ENCODE measurements at places on chromosomes 4 and X. TPM values are rescaled to one million over a fixed set of nuclear protein-coding genes. Genes with fewer than 3 reads are reported as not detected.

DNA sequence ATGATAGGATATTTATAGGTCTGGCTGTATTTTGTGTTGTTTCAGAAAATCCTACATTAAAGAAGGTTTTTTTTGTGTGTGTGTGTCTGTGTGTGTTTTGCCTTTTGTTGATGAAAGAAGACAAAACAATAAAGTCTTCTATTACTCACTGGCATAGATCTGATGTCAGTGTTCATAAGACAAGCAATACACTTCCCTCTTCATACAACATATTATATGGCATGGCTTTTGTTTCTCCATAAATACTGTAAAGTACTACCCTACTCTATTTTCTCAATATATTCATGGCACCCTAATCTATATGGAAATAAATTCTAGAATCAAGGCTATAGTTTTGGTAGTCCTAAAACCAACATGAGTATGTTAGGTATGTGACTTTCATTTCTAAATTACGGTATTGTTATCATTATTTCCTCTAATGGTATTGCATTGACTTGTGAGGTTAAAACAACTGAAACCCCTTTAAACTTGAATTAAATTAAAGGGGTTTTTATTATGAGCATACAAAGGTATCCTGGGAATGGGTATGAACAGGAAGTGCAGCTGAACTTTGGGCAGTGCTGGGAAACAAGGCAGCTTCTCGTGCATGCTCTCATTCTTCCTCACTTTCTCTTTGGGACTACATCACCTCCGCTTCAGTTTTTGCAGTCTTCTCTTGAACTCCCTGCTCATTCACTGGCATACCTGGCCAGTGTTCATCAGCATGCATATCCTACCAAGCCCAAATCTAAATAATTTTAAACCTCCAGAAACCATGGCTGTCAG is 70.5 kb upstream of the PRSS48 start:
- H3K27me3 ChIP-seq, result no peaks in the 10 kb centered on the region
- no peaks in the 10 kb centered on the region for H3K4me1 ChIP-seq
- H3K36me3 ChIP-seq, result no peaks in the 10 kb centered on the region

DNA sequence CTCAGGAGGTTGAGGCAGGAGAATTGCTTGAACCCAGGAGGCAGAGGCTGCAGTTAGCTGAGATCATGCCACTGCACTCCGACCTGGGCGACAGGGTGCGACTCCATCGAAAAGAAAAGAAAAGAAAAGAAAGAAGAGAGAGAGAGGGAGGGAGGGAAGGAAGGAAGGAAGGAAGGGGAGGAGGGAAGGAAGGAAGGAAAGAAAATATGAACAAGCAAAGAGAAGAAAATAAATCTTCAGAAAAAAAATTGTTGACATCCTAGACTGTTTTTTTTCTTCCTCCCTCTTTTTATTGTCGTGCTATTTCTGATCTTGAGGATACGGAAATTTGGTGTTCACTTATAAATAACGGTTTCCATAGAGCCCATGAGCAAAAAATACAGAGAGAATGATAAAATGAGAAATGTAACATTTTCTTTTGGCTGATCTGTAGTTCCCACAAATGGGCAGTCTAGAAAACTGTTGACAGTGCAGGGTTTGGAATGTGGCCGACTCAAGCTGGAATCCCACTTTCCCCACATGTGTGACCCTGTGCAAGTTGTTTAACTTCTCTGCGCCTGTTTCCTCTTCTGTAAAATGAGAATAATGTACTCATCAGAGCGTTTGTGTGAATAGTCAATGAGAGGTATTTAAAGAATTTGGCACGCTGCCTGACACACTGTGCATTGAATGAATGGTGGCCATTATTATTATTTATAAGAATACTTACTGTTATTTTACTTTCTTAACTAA is 19.4 kb downstream of the SORBS2 start:
- no peak overlapping the region for H3K4me3 ChIP-seq
- H3K4me1 ChIP-seq, result peaks cover 16% of the 10 kb centered on the region
- no peaks in the 10 kb centered on the region for H3K27me3 ChIP-seq
- no peaks in the 10 kb centered on the region for H3K36me3 ChIP-seq
- H3K27ac ChIP-seq, result peak overlapping the region; percentile 49

DNA sequence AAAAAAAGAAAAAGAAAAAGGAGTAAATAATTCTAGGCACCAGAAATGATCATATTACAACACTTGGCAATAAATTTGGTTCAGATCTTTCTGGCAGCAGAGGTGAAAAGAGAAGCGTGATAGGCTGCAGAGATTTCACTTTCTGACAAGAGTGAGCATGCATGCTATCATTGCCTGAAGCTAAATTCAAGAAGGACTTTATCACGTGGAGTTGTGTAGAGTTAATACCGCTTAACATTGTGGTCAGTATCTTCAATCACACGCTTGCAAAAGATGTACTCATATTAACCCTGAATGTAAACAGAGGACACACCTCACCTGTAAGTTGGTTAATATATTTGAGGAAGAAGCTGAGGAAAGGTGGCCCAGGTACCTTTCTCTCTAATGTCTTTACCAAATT is 31.4 kb upstream of the RBPJ start:
- H3K4me3 ChIP-seq, result no peak overlapping the region
- H3K27ac ChIP-seq, result peak overlapping the region; percentile 77
- DNase-seq, result peak; percentile 92
- peaks cover 30% of the 10 kb centered on the region for H3K4me1 ChIP-seq

- H3K27ac ChIP-seq, result no peak overlapping the region
- no peaks in the 10 kb centered on the region for H3K27me3 ChIP-seq
- no peak for DNase-seq
- no peaks in the 10 kb centered on the region for H3K36me3 ChIP-seq
Observed at GRCh38 chrX:86014421-86014820, 32.9 kb downstream of the CHM start.

DNA sequence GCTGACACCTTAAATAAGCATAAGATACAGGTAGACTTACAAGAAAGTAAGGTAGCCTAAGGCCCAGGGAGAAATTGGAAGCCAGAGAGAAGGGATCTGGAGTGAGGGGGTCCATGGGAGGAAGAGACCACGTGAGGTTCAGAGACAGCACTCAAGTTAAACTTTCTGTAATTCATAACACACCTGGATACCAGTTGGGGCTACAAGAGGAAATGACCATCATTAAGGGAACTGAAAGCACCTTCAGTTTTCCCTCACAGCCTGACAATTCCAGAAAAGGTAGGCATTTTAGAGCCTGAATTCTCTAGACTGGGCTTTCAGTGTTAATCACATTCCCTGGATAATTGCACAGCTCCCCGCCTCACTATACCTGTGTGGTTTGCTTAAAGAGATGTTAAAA is 355.5 kb downstream of the FBXW7 start:
- H3K36me3 ChIP-seq, result no peaks in the 10 kb centered on the region
- DNase-seq, result no peak
- H3K4me3 ChIP-seq, result no peak overlapping the region
- no peaks in the 10 kb centered on the region for H3K4me1 ChIP-seq
- H3K27ac ChIP-seq, result no peak overlapping the region

DNA sequence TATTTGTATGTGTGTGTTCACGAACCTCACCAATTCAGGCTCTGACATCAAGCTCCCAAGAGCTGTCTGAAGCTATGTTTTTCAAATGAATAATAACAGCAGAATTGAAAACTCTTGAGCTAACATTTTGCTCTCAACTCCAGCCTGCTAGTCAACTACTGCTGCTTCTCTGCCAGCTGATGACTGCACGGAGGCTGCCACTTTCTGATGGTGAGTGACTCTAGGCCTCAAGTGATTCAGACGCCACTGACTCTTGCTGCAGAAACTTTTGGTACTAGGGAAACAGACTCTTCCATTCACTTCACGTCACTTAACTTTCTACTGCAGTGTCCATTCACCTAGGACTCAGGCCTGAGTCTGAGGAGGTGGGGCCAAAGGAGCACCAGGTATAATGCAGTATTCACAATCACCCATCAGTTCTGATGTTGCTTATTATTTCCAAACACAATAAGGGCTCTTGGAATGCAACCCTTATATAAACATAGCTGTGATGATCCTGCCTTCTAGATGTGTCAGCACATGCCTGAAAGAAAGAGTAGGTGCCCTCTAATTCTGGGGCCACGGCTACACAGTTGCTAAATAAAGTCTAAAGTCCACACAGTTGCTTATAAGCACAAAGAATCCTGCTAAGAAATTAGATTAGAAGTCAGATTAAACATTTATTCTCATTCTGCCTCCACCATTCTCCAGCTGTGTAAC is 16.0 kb downstream of the PRDM8 start:
- no peaks in the 10 kb centered on the region for H3K27me3 ChIP-seq
- no peaks in the 10 kb centered on the region for H3K4me1 ChIP-seq
- DNase-seq, result no peak
- H3K27ac ChIP-seq, result no peak overlapping the region
- no peak overlapping the region for H3K4me3 ChIP-seq

The CXXC4 gene
- total RNA-seq, result 0.80 TPM

GRCh38 chr4:138104284-138104680 is 137.9 kb downstream of the SLC7A11 start:
- no peak overlapping the region for H3K27ac ChIP-seq
- H3K36me3 ChIP-seq, result no peaks in the 10 kb centered on the region
- H3K4me3 ChIP-seq, result no peak overlapping the region
- H3K4me1 ChIP-seq, result no peaks in the 10 kb centered on the region
- H3K27me3 ChIP-seq, result no peaks in the 10 kb centered on the region

- H3K4me3 ChIP-seq, result no peak overlapping the region
- H3K36me3 ChIP-seq, result no peaks in the 10 kb centered on the region
- H3K4me1 ChIP-seq, result no peaks in the 10 kb centered on the region
- H3K27ac ChIP-seq, result no peak overlapping the region
- DNase-seq, result no peak
Observed at GRCh38 chr4:16217300-16218051, 8.8 kb downstream of the TAPT1 start.

The ZNF157 gene
- total RNA-seq, result not detected

The GPC3 gene
- total RNA-seq, result not detected

GRCh38 chr4:11487868-11488544 is 59.3 kb upstream of the HS3ST1 start:
- no peak overlapping the region for H3K4me3 ChIP-seq
- H3K27ac ChIP-seq, result no peak overlapping the region
- H3K4me1 ChIP-seq, result peaks cover 13% of the 10 kb centered on the region
- H3K27me3 ChIP-seq, result no peaks in the 10 kb centered on the region

The USP27X gene
- total RNA-seq, result 1.3 TPM

GRCh38 chr4:8409264-8410065 is 31.1 kb downstream of the ACOX3 start:
- no peaks in the 10 kb centered on the region for H3K36me3 ChIP-seq
- no peaks in the 10 kb centered on the region for H3K4me1 ChIP-seq

The DCLK2 gene
- total RNA-seq, result 0.41 TPM

The PRRG1 gene
- total RNA-seq, result 34.4 TPM

The CCDC110 gene
- total RNA-seq, result 2.1 TPM

DNA sequence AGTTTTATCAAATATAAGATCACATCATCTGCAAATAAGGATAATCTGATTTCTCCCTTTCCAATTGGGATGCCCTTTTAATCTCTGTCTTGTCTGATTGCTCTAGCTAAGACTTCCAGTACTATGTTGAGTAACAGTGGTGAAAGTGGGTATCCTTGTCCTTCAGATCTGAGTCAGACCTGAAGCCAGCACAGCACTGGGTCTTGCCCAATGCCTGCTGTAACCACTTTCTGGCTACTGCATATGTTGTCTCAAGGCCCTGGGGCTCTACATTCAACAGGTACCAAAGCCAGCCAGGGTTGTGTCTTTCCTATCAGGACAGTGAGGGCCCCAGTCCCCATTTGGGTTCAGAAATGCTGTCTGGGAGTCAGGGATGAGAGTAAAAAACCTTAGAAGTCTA is 90.3 kb downstream of the CYSLTR1 start:
- DNase-seq, result no peak
- H3K27ac ChIP-seq, result no peak overlapping the region
- no peaks in the 10 kb centered on the region for H3K27me3 ChIP-seq

- no peak overlapping the region for H3K4me3 ChIP-seq
- no peak for DNase-seq
- H3K27me3 ChIP-seq, result no peaks in the 10 kb centered on the region
- H3K4me1 ChIP-seq, result no peaks in the 10 kb centered on the region
Observed at GRCh38 chr4:170248576-170248975, 158.8 kb upstream of the AADAT start.

GRCh38 chrX:119729408-119730201 is 28.8 kb upstream of the SOWAHD start:
- no peak overlapping the region for H3K27ac ChIP-seq
- no peaks in the 10 kb centered on the region for H3K4me1 ChIP-seq
- peak; percentile 63 for DNase-seq
- no peak overlapping the region for H3K4me3 ChIP-seq

The XK gene
- total RNA-seq, result 3.7 TPM

GRCh38 chr4:127000110-127000509 is 632.6 kb upstream of the INTU start:
- no peak overlapping the region for H3K27ac ChIP-seq
